ENCODE measurements at places on chromosomes 4 and X.

- DNase-seq: peak; percentile 45
Observed at GRCh38 chrX:154486396-154487207, at the start of gene UBL4A. Gene UBL4A (minus strand): TSS chrX:154486615. CDS start chrX:154486584, 31 bp downstream.

DNA sequence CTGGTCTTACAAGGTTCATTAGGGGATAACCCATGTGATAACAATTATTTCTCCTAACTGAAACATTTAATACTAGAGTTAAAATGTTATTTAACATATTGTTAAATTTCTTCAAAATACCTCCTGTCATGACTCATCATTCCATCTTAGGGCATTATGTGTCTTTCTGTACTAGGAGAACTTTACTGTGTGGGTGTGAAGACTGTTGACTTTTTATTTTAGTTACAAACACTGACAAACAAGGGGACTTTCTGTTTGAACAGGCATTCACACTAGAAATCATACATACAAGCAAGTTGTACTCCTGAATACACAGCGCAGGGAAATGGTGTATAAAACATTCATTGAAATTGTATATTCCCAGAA, 175.9 kb downstream of the FBXW7 start:
- DNase-seq: no peak

DNA sequence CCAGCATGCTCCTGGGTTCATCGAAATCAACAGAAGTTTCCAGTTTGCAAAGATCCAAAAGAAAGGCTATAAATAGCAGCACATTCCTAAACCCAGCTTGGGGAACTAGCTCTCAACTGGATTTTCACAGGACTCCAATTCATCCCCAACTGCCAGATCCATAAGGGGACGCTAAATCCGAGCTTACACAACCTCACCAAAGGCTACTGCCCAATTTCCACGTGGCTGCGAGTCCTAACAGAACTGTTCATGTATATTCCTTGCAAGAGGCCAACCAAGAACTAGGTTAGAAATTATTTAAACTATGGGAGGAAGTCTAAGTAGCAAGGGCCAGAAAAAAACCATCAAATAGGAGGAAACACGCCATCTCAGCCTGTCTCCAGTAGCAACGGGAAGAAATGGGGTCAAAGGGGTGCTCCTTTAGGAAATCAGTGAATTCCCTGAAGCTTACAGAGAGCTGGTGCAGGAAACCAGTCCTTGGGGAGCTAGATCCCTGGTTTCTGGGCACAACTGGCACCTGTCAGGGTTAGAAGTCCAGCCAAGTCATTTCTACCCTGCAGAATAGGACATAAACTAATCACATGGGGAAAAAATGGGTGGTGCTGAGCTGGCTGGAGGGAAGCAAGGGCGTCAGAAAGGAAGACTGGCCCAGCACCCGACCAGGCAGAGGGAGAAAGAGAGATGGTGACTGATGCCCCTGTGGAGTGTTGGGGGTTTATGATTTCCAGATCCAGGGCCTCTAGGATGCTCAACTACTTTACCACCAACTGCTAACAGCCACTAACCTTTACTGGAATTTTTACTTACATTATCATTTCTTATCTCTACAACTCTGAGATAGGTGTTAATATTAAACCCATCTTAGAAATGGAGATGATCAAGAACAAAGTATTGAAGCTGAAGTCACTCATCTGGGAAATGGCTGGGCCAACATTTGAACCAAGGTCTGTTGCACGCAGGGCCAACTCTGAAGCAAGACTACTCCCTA, 20.5 kb downstream of the RELL1 start:
- DNase-seq: no peak

DNA sequence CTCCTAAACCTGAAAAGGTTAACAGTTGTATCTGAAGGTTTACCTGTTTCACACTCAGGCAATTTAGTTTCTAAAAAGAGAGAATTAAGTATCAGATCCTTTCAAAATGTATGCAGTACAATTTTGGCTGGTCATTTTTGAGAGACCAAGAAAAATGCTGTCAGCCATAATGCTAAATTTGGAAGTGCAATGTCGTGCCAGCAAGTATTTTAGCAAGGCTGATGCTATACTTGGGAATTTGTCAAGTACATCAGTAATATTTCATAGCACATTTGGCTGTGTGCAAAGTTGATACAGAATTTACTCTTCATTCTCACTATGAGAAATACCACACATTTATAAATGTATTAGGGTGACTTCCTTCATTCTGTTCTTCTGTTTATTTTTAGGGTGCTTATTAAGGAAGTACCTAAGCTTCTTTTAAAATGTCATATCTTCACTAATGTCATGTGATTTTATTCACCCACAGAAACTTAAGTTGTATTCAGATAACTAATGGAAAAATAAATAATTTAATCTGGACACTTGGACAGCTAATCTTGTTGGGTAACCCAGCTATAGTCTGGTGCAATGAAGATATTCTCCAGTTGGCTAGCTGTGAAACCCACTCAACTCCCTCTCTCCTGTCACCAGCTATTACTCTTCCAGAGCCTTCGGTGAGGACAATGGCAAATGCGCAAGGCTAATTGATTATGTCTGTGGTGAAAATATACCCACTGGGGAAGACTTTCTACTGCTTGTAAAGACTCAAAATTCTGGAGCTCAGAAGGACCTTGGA, 84.2 kb upstream of the TLL1 start:
- no peak for DNase-seq

DNA sequence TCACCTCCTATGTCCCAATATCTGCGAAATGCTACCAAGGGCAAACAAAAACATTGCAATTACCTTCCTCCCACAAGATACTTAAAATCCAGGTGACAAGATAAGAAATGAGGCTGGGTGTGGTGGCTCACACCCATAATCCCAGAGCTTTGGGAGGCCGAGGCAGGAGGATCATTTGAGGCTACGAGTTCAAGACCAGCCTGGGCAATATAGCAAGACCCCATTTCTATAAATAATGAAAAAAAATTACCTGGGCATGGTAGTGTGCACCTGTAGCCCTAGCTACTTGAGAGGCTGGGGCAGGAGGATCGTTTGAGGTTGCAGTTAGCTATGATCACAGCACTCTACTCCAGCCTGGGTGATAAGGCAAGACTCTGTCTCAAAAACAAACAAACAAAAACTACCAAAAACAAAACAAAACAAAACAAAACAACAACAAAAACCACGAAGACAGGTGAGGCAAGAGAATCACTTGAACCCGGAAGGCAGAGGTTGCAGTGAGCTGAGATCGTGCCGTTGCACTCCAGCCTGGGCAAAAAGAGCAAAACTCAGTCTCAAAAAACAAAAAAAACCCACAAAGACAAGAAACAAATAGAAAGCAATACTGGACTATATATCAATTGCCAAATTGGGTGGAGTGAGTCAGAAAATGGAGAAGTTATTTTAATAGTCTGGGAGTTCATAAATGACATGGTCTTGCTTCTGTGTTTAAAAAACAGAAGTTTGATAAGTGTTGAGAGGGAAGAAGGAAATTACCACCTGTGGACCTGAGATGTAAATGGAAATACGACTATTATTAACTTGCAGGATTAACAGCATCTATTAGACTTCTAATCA, 176.5 kb downstream of the FBXW7 start:
- no peak for DNase-seq
